SK-MEL-5 (cell line): ENCODE measurements at places on chromosomes 5 and 9. TPM values are rescaled to one million over a fixed set of nuclear protein-coding genes. Genes with fewer than 3 reads are reported as not detected.

CD180 gene
- total RNA-seq, result not detected in 2 replicates

SHROOM1 gene
- 0.53 and 1.1 TPM in 2 replicates for total RNA-seq

CA9 gene
- total RNA-seq, result 0.29 TPM in 1 of 2 replicates, not detected in the other

SLC45A2 gene
- total RNA-seq, result 618 and 641 TPM in 2 replicates

SPINK13 gene
- 0.50 TPM in 1 of 2 replicates, not detected in the other for total RNA-seq

DNAH5 gene
- 0.11 and 0.43 TPM in 2 replicates for total RNA-seq

C5orf47 gene
- 0.03 and 0.11 TPM in 2 replicates for total RNA-seq

PCDHB8 gene
- 0.43 and 0.74 TPM in 2 replicates for total RNA-seq

MOB3B gene
- total RNA-seq, result not detected in 2 replicates

TEK gene
- not detected in 2 replicates for total RNA-seq

WDR31 gene
- total RNA-seq, result 2.2 and 2.4 TPM in 2 replicates

SMIM15 gene
- 52.4 and 54.2 TPM in 2 replicates for total RNA-seq

PLCXD3 gene
- total RNA-seq, result 0.05 and 0.16 TPM in 2 replicates

KCNV2 gene
- total RNA-seq, result not detected in 2 replicates

IRX2 gene
- total RNA-seq, result 5.4 and 5.8 TPM in 2 replicates

ERAP2 gene
- 2.4 and 3.5 TPM in 2 replicates for total RNA-seq

RANBP6 gene
- 15.0 and 18.1 TPM in 2 replicates for total RNA-seq

FLT4 gene
- 0.58 and 2.0 TPM in 2 replicates for total RNA-seq

CTSV gene
- 22.1 and 24.4 TPM in 2 replicates for total RNA-seq

PCDH1 gene
- 1.3 and 2.7 TPM in 2 replicates for total RNA-seq

PAX5 gene
- total RNA-seq, result not detected in 2 replicates

RGS7BP gene
- not detected in 2 replicates for total RNA-seq

TRIM14 gene
- total RNA-seq, result 3.8 and 4.1 TPM in 2 replicates

PRDM9 gene
- not detected in 2 replicates for total RNA-seq

FIBCD1 gene
- total RNA-seq, result 0.26 and 0.67 TPM in 2 replicates

BHMT gene
- not detected in 2 replicates for total RNA-seq
